CD4-positive, alpha-beta T cell treated with Interleukin-21 for 1 hour (primary cell): ENCODE measurements at places on chromosomes 6 and 20.
A peak's percentile ranks its signal among the peaks of the same experiment; 100 is the strongest.

DNA sequence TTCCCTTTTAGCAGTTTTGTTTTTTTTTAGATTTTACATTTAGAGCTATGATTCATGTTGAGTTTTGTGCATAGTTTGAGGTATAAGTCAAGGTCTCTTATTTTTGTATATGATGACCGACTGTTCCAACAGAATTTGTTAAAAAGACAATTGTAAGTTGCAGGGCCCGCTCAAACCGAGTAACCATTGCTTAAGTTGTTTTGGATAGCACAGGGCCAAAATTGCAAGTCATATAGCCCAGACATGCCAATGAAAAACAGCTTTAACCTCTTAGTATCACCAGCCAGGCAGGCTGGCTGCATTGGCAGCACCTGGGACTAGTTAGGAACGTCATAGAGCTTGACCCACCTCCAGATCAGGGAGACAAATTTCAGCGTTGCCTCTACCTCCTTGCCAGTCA is 47.3 kb downstream of the PFDN4 start:
- DNase-seq, result no peak

- no peak for DNase-seq
Observed at GRCh38 chr6:152815230-152815872, 64.8 kb downstream of the VIP start.

DNA sequence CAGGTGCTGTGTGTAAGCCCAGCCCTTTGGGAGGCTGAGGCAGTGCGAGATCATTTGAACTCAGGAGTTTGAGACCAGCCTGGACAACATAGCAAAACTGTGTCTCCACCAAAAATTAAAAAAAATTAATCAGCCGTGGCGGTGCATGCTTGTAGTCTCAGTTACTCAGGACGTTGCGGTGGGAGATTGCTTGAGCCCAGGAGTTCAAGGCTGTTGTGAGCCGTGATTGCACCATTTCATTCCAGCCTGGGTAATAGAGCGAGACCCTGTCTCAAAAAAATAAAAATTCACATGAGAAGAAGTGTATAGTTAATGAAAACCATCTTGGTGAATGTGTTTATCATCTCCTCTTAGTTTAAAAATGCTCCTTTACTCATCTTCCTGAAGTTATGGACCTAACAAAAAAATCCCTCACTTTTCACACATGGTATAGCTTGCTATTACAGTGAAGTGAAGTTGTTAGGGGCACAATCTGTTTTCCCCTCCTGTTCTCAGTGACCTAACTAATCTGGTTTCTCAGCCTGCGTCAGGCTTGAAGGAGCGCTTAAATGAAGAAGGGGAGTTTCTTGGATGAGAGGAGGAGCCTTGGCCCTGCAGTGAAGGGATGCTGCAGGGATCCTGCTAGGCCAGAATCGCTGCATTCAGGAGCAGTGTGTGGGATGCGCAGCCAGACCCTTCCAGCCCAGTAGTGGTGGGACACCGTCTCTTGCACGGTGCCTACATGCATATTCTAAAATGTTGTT is 45.3 kb downstream of the JARID2 start:
- DNase-seq, result no peak

DNA sequence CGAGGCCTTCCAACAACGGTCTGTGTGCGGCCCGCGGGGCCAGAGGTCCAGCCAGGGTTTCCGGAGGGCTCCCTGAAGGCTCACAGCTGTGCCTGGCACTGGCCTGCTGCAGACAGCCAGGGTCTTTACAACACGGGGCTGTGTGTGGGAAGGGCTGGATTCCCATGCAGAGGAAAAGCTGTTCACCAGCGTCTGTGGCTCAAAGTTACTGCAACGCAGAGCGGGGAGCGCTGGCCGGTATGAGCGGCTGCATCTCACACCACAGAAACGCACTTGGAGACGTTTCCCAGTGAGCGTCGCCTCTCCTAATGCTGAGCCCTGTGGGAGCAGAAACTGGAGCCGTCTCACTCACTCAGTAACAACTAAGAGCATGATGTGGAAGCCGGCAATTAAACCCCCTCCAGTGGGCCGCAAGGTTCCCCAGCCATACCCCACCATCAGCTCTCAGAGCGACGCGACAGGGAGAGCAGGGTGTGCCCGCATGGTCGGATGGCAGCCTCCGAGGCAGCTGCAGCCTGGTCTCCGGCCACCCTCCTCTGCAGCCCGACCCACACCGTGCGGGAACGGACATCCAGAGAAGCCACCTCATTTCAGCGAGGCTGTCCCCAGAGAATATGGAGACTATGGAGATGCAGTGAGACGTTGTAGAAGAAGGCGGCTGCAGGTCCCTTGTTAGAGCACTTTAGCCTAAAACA is 42.6 kb downstream of the DLL1 start:
- no peak for DNase-seq

DNA sequence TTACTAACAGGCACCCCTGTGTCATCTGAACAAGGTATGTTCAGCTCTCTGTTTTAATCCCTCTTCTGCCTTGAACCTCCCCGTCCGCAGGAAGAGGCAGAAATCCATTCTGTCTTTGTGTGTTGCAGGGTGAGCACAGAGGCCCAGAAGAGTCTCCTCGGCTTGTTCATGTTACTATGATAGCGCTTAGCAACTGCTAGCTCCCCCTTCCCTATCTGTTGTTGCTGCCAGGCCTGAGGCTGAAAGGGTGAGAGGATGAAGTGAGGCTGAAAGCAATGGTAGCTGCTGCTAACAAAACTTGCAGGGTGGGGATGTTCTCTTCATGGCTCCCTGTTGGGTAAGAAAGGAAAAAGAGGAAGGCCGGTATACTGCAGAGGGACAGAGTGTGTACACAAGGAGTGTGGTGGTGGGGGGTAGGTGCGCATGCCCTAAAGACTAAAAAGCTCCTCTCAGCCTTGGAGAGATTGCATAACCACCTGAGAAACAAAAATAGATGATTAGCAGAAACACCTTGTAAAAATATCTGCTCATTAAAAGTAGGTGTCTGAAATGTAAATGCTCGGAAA is 55.2 kb upstream of the CITED2 start:
- no peak for DNase-seq

DNA sequence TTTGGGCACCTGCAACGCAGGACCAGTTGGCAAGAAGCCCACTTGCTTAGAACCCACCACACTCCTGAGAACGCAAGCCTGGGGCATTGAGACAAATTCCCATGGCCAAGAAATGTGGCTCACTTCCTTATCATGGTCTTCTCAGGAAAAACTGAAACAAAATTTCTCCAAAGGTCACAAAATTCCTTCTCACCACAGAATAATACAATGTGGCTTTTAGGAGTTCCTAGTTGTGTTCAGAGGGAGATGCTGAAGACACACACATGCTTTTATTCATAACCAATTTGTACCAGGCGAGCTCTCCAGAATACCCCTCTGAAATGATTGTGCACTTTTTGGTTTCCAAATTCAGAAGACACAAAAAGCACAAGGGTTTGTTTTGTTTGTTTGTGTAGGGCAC is 31.6 kb downstream of the ADTRP start:
- no peak for DNase-seq

- no peak for DNase-seq
Observed at GRCh38 chr6:134511984-134512683, 194.2 kb upstream of the SGK1 start.

- DNase-seq, result no peak
Observed at GRCh38 chr20:22977047-22977785, 57.9 kb upstream of the SSTR4 start.

DNA sequence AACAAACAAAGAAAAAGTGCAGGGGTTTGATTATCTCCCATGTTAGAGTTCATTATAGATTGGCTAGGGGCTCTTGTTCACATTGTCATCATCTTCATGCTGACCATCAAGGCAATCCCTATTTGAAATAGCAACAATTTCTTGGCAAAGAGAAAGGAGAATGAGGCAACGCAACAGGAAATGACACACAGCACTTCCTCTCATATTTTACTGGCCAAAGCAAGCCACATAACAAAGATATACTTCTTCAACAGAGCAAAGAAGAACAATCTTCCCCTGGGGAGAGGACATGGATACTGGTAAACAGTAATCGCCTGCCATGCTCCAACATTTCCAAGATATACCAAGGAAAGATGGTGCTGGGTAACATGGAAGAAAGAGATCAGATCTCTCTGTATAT is 29.8 kb downstream of the EPM2A start:
- DNase-seq, result no peak

DNA sequence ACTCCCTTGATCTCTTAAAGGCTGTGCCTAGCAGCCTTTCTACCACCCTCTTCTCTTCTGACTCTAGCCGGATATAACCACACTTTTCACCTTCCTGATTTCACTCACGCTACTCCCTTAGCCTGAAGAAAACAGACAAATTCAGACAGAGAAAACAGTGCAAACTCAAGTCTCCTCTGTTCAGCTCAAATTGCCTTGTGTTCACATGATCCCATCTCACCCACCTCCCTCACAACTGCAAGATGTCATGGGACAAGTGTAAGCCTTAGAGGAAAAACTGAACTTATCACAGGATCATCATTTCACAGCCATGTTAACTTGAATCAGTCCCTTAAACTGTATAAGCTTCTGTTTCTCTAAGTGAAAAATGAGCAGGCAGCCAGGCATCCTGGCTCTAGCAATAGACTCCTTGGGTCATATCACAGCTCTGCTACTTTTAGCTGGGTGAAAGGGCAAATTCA is 66.5 kb upstream of the TENT5A start:
- DNase-seq, result no peak

- DNase-seq, result no peak
Observed at GRCh38 chr6:112934433-112935327, 587.5 kb downstream of the RFPL4B start.

- DNase-seq, result peak; percentile 17
Observed at GRCh38 chr6:50602292-50602691, 111.0 kb upstream of the TFAP2D start.

DNA sequence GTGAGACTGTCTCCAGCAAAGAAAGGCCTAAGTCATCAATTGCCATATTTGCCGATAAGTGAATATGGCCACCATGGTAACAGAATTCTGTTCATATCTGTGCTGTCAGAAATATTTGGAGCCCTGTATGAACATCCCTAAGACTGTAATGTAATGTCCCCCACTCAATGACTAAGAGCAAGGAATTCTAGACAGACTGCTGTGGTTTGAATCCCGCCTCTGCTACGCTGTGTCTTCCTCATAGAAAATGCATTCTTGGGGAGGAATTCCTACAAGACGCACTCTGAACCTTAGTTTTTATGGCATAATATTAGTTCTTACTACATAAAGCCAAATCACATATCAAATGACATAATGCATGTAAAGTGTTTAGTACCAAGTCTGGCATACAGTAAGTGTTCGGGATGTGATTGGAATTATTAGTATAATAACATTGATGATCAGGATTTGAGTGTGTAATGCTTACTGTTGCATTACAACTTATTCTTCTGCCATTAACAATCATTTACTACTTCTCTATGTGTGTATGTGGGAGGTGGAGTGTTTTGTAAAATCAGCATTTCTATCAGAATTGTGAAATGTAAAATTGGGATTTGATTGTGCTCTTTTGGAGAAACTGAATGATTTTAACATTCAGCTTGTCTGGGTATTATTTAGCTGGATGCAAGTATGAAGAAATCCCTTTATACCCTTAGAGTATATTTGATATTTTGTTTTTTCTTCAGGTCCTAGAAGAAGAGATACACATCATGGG is 103.0 kb downstream of the OLIG3 start:
- no peak for DNase-seq

DNA sequence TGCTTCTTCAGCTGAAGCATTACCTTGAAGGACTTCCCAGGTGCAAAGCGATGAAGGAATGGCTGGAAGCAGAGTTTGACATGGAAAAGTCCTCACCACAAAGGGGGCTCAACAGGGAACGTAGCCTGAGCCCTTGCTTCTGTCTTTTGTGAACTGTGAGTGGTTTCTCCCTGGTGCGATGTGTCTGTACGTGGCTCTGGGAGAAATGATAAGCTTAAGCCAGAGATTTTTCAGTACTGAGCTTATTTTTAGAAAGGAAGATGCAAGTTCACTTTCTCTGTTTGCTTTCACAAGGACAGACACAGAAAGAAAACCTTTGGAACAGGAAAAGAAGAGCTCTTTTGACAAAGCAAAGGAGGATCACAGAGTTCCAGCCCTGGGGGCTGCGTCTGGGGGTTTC is 79.4 kb downstream of the DACT2 start:
- DNase-seq, result no peak

GRCh38 chr20:2763186-2763585 is 37.2 kb downstream of the CPXM1 start:
- DNase-seq, result no peak

DNA sequence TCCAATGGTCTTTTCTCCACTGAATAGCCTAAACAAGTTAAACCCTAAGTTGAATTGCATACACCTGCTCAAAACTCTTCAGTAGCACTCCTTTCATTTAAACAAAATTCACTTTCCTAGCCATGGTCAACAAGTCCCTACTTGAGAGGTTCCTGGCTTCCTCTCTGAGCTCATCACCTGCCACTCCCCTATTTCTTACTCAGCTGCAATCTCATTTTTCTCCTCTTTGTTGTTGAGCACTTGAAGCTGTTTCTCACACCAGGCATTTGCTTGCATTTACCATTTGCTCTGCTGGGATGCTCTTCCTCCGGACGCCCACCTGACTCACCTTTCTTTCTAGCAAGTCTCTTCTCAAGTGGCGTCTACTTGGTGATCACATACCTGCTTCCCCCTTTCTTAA is 38.5 kb downstream of the EDN1 start:
- no peak for DNase-seq

DNA sequence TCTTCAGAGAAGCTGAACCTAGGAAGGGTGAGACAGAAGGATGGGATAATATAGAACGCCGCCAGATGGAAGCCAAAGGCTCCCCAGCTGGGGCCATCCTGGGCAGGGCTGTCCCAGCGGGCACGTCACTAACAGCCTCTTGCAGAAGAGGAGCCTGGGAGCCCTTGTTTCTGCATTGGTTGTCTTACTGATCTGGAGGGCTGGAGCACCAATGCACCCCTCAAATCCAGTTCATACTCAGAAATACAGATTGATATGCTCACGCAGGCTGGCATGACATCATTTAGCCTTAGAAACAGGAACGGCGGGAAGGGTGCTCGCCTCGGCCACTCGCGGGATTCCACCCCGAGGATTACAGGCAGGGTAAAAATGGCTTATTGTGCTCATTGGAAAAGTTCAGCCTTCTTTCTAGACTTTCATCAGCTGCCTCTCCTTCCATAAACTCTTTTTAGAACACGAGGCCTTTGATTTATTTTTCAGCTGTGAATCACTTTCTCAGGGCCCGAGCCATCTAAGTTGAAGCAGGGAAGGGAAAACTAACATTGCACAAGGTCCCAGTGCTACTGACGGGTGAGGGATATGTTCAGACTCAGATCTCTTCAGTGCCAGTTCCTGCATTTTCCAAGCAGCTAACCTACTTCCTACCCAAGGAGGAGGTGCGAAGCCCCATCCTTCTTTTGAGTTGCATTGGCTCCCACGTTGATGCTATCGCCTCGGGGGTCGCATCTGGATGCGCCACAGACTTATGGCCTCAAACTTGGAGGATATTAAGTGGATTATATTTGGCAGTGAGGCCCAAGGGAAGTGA is 82.3 kb downstream of the GMPR start:
- DNase-seq, result no peak
